ENCODE measurements at places on chromosomes 12 and 14.

DNA sequence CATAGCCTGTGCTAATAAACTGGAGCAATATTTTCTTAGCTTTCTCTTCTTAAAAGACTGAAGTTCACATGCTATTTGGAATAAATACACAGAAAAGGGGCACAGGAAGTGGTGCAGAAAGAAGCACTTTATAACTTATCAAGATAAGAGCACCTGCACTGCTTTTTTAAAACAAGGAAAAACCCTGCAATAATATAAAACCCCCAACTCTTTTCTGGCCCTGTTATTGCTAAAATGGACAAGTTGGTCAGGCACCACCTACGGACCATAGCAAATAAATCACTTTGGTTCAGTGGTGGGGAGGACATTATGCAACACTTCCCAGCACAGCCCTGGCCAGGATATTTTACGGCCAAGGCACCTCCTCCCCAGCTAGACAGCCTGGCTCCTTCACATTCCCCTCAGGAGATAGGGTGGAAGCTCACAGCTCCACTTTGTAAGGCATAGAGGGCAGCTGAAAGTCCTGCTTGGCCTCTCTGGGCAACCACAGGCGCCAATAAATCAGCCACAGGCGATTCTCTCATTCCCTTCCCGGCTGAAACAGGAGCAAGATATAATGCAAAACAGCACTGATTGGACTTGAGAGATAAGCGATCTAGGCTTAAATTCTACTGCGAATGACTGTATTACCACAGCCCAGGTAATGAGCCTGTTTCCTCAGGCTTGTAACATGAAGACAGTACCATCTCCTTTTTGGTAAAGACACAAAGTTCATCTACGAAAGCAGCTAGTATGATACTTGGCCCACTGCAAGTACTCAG lies 2.0 kb downstream of the ZBTB25 start:
- DNase-seq, result no peak

- DNase-seq, result no peak
These were observed 193.7 kb upstream of the HMGA2 start for GRCh38 chr12:65630555-65630954.

DNA sequence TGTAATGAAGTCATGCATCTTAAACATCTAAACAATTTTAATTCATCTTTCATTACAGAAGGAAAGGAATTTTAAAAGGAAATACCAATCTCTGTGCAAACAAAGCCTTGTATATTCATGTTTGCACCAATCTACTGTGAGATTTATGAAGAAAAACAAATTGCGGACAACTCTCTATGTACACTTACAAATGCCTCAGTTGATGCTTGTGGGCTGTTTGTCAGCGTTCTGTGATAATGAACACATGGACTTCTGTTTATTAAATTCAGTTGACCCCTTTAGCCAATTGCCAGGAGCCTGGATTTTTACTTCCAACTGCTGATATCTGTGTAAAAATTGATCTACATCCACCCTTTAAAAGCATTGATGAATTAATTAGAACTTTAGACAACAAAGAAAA lies 5.4 kb downstream of the GPR65 start:
- DNase-seq, result no peak

DNA sequence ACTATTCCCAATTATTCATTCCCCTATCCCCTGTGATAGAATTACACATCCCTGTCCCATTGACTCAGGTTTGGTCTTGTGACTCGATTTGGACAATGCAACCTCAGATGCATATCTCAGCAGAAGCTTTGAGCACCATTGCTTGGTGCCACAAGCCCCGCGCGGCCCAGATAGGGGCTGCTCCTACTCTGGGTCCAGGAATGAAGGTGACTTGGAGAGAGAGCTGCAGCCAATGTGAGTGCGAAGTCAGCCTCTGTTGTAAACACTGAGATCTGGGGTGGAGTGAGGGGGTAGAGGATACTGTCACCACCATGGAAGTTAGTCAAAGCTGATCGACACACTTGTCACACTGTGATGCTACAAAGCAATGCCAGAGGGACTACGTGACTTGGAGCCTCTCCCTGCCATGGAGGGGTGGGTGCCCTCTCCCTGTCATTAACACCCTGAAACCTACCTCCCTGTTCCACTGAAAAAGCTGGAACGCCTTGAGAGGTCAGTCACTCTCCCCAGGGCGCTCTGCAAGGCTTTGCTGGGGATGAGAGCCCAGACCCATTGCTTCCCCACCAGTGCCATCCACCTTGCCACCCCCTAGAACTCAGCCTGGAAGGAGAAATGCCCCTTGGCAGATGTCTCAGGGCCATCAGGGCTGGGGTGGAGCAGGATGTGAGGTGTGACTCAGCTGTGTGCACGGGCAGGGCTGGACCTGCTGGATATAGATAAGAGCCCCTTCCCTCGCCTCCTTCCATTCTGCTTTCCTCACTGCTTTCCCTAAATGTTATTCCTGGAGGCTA lies 6.6 kb upstream of the PLEK2 start:
- no peak for DNase-seq

DNA sequence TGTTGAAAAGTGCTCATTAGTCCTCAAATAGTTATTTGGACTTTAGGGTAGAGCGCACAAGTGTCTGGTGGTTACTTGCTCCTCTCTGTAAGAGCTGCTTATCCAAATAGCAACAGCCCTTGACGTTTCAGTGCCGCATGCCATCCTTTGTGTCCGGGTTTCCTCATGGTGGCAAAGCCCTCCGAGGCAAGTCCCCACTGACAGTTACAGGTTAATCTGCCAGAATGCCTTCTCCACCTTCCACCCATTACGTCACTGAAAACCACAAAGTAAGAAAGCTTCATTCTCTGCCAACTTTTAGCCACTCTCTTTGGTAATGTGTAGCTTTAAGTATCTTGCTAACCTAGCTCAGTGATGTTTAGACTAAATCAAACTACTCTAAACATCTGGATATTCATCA lies 78.6 kb downstream of the POLR3B start:
- DNase-seq, result no peak

DNA sequence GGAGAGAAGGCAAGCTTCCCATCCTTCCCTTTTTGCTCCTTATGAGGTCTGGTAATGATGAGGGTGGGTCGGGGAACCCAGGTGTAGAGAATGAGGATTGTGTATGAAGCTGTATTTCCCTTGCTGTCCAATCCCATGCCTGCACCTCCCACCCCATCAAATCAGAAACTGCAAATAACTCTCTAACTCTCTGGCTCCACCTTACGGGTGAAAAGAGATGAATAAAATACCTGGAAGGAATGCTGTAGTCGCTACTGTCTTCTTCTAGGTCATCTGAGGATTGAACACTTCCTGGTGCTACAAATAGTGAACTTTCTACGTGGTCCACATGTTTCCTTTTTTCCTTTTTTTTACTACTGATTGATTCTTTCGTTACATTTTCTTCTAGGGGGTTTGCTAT lies 38.9 kb upstream of the DICER1 start:
- DNase-seq, result no peak

DNA sequence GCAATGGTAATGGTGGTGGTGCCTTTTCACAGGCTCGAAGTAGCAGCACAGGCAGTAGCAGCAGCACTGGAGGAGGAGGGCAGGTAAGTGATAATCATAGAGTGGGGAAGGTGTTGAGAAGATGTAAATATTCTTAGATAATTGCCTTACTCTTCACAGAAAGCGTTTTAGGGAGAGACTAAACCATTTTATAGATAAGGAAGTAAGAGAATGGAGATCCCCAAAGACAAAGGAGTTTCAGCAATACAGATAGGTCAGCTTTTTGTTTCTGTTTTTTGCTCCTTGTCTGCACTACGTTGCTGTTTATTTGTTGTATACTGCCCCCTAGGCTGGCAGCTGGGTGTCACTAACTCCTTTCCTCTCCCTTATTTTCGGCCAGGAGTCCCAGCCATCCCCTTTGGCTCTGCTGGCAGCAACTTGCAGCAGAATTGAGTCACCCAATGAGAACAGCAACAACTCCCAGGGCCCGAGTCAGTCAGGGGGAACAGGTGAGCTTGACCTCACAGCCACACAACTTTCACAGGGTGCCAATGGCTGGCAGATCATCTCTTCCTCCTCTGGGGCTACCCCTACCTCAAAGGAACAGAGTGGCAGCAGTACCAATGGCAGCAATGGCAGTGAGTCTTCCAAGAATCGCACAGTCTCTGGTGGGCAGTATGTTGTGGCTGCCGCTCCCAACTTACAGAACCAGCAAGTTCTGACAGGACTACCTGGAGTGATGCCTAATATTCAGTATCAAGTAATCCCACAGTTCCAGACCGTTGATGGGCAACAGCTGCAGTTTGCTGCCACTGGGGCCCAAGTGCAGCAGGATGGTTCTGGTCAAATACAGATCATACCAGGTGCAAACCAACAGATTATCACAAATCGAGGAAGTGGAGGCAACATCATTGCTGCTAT lies 2.0 kb downstream of the SP1 start:
- no peak for DNase-seq

DNA sequence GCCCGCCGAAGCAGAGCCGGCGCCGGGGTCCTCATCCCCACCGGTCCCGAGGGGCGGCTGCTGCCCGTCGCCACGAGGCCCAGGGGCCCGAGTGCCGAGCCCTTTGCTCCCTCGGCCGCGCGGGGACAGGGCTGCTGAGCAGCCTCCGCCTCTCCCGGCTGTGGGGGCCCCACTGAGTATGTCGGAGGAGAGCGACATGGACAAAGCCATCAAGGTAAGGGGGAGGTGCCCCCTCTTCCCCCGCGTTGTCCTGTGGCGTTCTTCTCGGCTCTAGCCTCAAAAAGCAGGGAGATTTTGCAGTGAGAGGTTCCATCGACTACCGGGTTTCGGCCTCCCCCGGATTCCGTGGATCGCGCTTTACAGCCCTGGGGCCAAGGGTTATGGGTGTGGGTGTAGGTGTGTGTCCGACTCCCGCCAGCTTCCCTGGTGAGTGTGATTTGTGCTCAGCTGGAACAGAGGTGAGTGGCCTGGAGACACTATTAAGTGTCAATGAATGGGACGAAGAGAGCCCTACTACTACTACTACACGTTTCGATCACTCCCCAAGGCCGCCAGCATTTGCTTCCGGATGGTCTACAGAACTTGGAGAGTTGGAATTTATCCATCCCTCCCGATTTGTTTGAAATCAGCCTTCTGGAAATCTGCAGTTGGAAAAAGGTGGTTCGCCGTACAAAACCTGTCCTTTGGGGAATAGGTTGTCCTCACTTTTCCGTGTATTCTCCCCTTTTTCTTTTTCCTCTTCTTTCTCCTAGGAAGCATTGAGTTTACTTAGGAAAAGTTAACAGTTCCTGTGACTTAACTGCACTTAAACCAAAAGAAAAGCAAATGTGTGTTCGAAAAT lies 748 bp downstream of the MAPKAPK5 start:
- no peak for DNase-seq

- DNase-seq, result no peak
These were observed 625.0 kb upstream of the MIS18BP1 start for GRCh38 chr14:45877981-45878380.

- no peak for DNase-seq
These were observed 995 bp downstream of the TNFRSF1A start for GRCh38 chr12:6340745-6341416.

- DNase-seq, result no peak
These were observed 43.2 kb upstream of the FBRSL1 start for GRCh38 chr12:132446633-132447326.

DNA sequence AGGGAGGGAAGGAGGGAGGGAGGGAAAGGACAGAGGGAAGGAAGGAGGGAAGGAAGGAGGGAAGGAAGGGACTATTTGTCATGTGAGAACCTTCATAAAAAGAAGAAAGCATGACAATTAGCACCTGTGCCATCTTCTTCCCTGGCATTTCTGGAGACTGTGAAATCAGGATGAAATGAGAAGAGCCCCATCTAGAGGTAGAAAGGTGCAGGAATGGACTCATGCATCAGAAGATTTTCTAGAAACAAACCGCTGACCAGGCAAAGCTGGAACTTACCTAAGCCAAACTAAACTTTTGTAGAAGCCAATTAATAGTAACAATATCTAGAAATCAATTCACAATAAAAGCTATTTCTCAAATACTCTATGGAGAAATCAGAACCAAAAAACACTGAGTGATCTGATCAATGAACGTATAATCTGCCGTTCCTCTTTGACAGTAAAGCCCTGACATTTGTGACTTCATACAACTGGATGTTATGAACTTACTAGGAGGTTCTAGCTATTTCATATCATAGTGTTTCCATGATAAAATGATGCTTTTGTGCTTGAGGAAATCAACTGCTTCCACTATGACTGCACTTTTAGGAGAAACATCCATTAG lies 24.4 kb upstream of the CRACR2A start:
- DNase-seq, result no peak

DNA sequence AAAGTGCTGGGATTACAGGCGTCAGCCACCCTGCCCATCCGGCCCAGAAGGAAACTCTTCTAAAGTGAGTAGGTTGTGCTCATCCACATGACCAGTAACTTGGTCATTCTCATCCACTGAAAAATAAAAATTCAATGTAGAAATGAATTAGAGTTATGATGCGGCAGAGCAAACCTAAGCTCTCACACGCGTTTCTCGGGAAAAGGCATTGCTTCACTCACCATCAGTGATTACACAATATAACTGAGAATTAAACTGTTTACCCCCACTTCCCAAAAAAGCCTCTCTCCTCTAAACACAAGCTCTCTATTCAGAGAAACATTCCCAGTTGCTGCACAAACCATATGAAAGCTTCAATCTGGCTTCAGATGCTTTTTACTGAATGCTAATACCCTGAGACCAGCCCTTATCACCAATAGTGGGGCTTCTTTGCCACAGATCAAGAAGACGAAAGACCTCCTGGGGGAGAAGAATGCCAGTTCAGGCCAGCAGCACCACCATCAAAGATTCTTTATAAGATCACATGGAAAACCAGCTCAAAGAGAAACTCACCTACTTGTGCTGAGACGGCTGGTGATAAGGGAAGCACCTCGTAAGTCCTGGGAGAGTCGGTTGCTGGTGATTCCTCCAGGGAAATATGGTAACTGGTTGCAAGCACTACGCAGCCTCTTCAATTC lies 121.5 kb upstream of the SFSWAP start:
- DNase-seq, result no peak

GRCh38 chr12:52437508-52437907 lies 3.3 kb upstream of the KRT75 start:
- no peak for DNase-seq

DNA sequence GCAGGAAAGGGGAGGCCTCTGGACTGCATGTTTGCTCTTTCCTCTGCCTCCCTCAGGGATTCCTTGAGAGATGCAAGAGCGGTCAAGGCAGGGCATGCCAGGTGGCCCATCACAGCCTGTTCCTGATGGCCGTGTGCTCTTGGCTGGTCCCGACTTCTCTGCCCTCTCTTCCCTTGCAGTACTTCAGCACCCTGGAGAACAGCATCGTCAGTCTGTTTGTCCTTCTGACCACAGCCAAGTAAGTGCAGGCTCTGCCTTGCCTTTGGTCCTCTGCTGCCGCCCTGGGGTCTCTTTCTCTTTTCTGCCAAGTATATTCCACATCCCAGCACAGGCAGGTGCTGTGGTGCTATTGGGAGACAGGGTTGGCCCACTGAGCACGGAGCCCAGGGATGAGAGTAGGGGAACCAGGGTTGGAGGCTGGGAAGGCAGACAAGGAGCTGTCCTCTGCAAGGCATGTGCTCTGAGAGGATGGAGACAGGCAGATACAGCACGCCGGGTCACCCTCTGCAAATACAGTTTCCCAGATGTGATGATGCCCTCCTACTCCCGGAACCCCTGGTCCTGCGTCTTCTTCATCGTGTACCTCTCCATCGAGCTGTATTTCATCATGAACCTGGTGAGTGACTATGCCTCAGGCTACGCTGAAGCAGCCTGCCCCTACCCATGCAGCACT lies 51.9 kb downstream of the TPCN1 start:
- no peak for DNase-seq
